ENCODE measurements at places on chromosomes 12 and 14. TPM values are rescaled to one million over a fixed set of nuclear protein-coding genes. Genes with fewer than 3 reads are reported as not detected.

DNA sequence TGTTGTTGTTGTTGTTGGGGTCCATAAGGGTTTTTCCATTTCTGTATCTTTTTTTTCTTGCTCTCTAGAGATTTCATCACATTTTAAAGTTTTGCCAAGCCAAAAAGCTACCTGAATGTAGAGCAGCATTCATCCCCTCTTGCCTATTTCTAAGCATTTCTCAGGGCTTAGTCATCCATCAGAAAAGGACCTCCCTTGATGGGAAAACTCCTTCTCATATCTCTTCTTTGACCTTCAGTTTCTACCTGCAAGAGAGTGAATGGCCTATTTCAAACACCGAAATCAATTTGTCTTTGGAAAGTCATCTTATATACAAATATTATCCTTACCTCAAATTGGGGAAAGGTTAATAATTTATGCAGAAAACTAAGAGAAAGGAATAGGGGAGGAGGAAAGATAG is 4.5 kb downstream of the MYBPC1 start:
- no peak overlapping the region for H3K27ac ChIP-seq
- no peaks in the 10 kb centered on the region for H3K4me1 ChIP-seq
- DNase-seq: no peak
- H3K36me3 ChIP-seq: no peaks in the 10 kb centered on the region

GRCh38 chr12:64757771-64758170 is 1.4 kb downstream of the GNS start:
- H3K27ac ChIP-seq: no peak overlapping the region
- no peaks in the 10 kb centered on the region for H3K36me3 ChIP-seq
- H3K27me3 ChIP-seq: no peaks in the 10 kb centered on the region

DNA sequence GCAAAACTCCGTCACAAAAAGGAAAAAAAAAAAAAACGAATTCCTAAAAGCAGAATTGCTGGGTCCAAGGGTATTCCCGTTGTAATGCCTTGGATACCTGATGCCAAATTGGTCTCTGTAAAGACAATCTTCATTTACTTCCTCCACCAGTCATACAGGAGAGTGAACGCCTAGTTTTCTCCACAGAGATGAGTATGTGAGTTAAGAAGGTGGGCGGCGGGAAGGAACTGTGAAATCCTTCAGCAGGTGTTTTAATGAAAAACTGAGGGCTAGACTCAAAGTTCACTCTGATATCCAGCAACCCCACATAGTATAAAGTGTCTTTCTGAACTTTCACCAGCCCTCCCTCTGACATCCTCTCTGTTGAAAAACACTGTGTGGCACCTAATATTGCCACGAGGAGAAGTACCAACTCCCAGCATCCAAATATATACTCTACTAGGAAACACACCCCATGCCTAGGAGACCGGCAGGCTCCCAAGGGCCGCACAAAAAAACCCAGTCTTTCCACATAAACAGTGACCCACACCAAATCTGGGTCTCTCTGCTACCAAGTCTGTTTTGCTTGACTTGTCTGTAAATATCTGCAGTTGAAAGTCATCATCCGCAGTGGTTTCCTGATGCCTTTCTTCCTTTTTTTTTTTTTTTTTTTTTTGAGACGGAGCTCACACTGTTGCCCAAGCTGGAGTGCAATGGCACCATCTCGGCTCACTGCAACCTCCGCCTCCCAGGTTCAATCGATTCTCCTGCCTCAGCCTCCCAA is 30.3 kb upstream of the FOXN3 start:
- no peaks in the 10 kb centered on the region for H3K36me3 ChIP-seq
- DNase-seq: no peak
- no peak overlapping the region for H3K27ac ChIP-seq
- no peaks in the 10 kb centered on the region for H3K27me3 ChIP-seq

- DNase-seq: no peak
- no peak overlapping the region for H3K4me3 ChIP-seq
- H3K4me1 ChIP-seq: no peaks in the 10 kb centered on the region
- H3K36me3 ChIP-seq: peaks cover 2% of the 10 kb centered on the region
- H3K27me3 ChIP-seq: peaks cover 2% of the 10 kb centered on the region
These were observed 505 bp downstream of the KCNC2 start for GRCh38 chr12:75208856-75209811.

DNA sequence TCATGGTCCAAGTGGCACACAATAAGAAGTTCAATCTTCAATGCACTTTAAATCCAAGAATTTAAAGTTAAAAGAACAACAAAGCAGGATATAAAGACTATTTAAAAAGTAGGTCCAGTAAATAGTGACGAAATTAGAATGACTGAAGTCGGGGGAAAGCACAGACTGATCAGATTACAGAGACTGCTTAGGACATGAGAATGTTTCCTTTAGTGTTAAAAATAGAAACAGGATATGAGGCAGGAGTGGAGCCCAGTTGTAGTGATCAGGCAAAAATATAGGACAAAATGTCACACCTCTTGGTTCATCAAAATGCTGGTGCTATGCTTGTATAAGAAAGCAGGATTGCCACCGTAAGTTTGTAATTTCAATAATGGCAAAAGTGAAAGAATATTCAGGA is 52.2 kb upstream of the CD163 start:
- H3K36me3 ChIP-seq: no peaks in the 10 kb centered on the region
- no peaks in the 10 kb centered on the region for H3K4me1 ChIP-seq
- no peak for DNase-seq
- H3K27me3 ChIP-seq: no peaks in the 10 kb centered on the region
- H3K4me3 ChIP-seq: no peak overlapping the region

DNA sequence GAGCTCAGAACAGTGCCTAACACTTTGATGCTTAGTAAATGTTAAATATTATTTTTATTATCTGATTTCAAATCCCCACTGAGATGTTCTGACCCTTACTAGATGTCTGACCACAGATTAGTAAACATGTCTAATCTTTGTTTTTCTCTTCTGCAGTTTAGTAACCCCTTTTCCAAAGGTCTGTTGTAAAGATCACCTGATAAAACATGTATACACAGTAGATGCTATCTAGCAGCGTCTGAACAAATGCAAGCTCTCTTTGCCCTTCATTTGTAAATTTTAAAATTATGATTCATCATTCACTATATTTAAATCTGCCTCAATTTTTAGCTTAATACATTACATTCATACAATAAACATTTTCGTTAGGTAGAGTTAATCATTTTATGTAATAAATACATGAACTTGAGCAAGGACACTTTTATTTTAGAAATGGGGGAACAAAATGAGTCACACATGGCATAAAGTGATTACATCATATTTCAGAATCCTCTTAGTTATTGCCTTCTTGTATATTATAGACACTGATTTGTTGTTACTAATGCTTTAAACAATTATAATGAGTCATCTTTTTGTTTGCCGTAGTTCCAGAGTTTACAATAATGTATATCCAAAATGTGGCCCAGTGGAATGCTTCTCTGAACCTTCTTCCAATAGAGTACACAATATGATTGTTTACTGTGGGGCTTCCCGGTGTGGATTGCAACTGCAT is 1.7 kb upstream of the OR4K5 start:
- no peak overlapping the region for H3K4me3 ChIP-seq
- no peak overlapping the region for H3K27ac ChIP-seq
- no peaks in the 10 kb centered on the region for H3K4me1 ChIP-seq
- no peaks in the 10 kb centered on the region for H3K36me3 ChIP-seq

DNA sequence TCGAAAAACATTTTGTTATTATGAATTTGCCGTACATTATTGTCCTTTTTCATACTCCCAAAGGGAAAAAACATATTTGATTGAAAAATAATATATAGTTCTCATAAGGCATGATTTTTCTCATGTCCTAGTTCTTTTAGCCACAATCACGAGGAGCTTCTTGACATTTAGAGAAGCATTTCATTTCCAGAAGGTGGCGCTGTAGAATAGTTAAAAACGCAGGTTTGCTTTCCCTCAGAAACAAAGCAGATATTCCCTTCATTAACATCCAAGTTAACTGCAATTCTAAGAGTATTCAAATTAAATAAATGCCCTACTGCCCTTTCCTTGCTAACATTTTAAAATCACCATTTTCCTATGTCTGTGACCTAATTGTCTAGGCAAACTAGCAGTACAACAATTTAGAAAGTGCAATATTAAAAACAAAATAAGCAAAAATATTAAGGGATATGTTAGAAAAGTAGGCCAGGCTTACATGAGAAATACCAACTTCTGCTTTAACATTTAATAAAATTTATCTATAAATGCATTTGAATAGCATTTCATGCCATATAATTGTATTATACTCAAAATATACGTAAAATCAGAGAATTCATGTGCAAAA is 10.9 kb upstream of the PIK3C2G start:
- H3K36me3 ChIP-seq: no peaks in the 10 kb centered on the region
- DNase-seq: no peak
- H3K4me3 ChIP-seq: no peak overlapping the region
- H3K4me1 ChIP-seq: peaks cover 26% of the 10 kb centered on the region
- no peaks in the 10 kb centered on the region for H3K27me3 ChIP-seq

DNA sequence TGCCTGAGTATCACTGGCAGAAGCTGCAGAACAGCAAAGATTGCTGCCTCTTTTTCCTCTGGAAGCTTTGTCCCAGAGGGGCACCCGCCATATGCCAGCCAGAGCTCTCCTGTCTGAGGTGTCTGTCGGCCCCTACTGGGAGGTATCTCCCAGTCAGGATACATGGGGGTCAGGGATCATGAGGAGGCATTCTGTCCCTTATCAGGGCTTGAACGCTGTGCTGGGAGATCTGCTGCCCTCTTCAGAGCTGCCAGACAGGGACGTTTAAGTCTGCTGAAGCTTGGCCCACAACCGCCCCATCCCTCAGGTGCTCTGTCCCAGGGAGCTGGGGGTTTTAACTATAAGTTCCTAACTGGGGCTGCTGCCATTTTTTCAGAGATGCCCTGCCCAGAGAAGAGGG is 20.3 kb downstream of the CLEC2B start:
- peaks cover 2% of the 10 kb centered on the region for H3K36me3 ChIP-seq
- H3K4me3 ChIP-seq: no peak overlapping the region
- no peaks in the 10 kb centered on the region for H3K4me1 ChIP-seq
- H3K27ac ChIP-seq: no peak overlapping the region

- no peaks in the 10 kb centered on the region for H3K36me3 ChIP-seq
- no peaks in the 10 kb centered on the region for H3K27me3 ChIP-seq
- no peaks in the 10 kb centered on the region for H3K4me1 ChIP-seq
- no peak overlapping the region for H3K4me3 ChIP-seq
- no peak overlapping the region for H3K27ac ChIP-seq
These were observed 23.9 kb downstream of the SLC7A8 start for GRCh38 chr14:23159532-23159931.

GRCh38 chr14:34722723-34723545 is 8.5 kb upstream of the CFL2 start:
- peak; percentile 46 for DNase-seq
- H3K27me3 ChIP-seq: no peaks in the 10 kb centered on the region
- no peak overlapping the region for H3K27ac ChIP-seq
- H3K36me3 ChIP-seq: no peaks in the 10 kb centered on the region
- no peak overlapping the region for H3K4me3 ChIP-seq

DNA sequence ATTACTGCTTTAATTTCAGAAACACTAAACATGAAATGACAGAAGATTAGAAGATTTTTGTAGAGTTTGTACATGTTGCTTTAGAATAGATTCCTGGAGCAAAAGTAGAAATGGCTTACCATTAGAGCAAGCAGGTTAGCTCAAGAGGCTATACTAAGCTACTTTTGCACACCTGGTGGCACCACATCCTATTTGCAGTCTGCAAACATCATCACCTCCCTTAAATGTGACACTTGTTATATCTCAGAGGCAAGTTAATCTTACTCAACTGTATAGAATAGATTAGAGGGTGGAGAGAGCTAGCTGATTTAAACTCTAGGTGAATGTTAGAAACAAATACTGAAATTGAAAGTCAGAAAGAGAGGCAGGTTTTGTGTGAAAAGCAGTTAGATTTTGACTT is 30.7 kb upstream of the OR4E1 start:
- no peak overlapping the region for H3K4me3 ChIP-seq
- H3K27ac ChIP-seq: no peak overlapping the region
- no peak for DNase-seq
- H3K27me3 ChIP-seq: no peaks in the 10 kb centered on the region

- no peak for DNase-seq
- peaks cover 3% of the 10 kb centered on the region for H3K4me1 ChIP-seq
- no peak overlapping the region for H3K4me3 ChIP-seq
- no peak overlapping the region for H3K27ac ChIP-seq
These were observed 60.2 kb downstream of the UBR7 start for GRCh38 chr14:93267149-93267711.

- no peak overlapping the region for H3K4me3 ChIP-seq
- no peak overlapping the region for H3K27ac ChIP-seq
- no peaks in the 10 kb centered on the region for H3K4me1 ChIP-seq
- no peaks in the 10 kb centered on the region for H3K36me3 ChIP-seq
- no peak for DNase-seq
These were observed 320.0 kb upstream of the ATP2B1 start for GRCh38 chr12:90028635-90029051.

- no peaks in the 10 kb centered on the region for H3K27me3 ChIP-seq
- H3K4me3 ChIP-seq: no peak overlapping the region
- DNase-seq: no peak
- no peaks in the 10 kb centered on the region for H3K36me3 ChIP-seq
These were observed 63.6 kb upstream of the BCL2L14 start for GRCh38 chr12:12007001-12007712.

DNA sequence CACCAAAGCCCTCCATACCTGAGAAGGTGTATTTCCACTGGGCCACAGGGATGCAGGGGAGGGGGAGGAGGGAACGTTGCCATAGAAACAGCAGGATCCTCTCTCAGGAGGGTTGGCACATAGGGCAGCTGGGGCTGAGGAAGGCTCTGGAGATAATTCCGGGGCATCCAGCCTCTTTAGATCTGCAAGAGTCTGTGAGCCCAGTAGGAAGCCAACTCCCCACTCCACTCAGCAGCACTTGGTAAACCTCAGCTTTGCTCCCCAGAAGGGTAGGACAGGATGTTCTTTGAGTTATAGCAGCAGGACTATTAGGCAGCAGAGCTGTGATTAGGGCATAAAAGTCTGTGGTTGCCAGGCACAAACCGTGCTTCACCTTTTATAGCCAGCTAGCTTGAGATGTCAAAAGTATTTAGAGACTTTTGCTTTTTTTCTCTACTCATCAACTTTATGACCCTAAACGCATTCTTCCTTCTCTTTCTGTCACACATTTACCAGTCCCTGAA is 7.8 kb upstream of the PLEKHG3 start:
- H3K36me3 ChIP-seq: no peaks in the 10 kb centered on the region
- no peak for DNase-seq
- H3K27ac ChIP-seq: no peak overlapping the region
- no peak overlapping the region for H3K4me3 ChIP-seq

DNA sequence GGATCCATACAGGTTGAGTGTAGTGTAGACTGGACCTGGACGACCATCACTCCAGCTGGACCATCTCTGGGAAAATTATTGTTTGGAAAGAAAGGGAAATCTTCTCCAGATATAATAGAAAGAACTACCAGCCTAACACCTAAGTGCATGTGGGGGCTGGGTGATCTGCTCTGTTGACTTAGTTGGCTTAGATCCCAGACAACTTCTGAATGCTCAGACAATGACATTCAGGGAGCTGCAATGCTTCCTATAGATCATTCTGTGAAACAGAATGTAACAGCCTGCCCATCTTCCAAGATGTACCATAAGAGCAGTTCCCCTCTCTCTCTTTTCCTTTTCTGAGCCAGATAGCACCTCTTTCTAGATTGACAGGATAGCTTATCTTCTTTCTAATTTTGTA is 572.8 kb upstream of the STXBP6 start:
- no peak overlapping the region for H3K27ac ChIP-seq
- H3K36me3 ChIP-seq: no peaks in the 10 kb centered on the region
- H3K27me3 ChIP-seq: no peaks in the 10 kb centered on the region
- DNase-seq: no peak
- no peaks in the 10 kb centered on the region for H3K4me1 ChIP-seq

The KRT73 gene
- not detected for total RNA-seq

The PHLDA1 gene
- 11.5 TPM for total RNA-seq

The DIO2 gene
- total RNA-seq: under 0.01 TPM

The CSRP2 gene
- 3.7 TPM for total RNA-seq

The ATXN3 gene
- 12.9 TPM for total RNA-seq

The SLC8A3 gene
- not detected for total RNA-seq

The CNTN1 gene
- total RNA-seq: 1.2 TPM

The PRKD1 gene
- total RNA-seq: 5.0 TPM
